NCI-H2081 (cell line): ENCODE measurements at places on chromosomes 1 and 21.

GRCh38 chr1:246216906-246217305 lies 290.2 kb downstream of the SMYD3 start:
- no peak for DNase-seq

DNA sequence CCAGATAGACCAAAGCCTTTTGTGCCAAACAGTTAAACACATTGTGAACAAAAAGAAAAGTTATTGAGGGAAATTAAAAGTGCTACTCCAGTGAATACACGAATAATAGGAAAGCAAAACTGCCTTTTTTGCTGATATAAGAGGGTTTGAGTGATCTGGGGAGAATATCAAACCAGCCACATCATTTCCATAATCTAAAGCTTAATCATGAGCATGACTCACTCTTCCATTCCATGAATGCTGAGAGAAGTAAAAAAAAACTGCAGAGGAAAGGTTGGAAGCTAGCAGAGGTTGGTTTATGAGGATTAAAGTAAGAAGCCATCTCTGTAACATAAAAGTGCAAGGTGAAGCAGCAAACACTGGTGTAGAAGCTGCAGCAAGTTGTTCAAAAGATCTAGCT lies 350.6 kb upstream of the NCAM2 start:
- no peak for DNase-seq

- no peak for DNase-seq
Measured at GRCh38 chr1:87044840-87045239, 130.4 kb downstream of the HS2ST1 start.

DNA sequence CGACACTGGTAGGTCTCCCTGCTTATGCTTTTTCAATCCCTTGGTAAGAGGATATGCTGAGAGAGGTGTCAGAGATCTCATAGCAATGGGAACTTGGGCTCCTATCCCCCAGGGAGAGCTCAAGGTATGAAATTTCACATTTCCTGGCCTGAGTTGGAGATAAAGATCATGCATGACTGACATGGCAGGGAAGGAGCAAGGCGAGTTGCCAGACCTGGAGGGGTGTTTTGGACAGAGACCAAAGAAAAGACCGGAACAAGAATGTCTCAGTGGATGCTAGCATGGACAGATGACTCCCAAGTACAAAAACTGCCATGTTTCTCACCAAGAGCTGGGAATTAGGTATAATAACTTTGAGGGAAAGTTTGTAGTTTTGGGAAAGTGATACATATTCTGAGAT lies 334.1 kb upstream of the B3GALT2 start:
- no peak for DNase-seq

DNA sequence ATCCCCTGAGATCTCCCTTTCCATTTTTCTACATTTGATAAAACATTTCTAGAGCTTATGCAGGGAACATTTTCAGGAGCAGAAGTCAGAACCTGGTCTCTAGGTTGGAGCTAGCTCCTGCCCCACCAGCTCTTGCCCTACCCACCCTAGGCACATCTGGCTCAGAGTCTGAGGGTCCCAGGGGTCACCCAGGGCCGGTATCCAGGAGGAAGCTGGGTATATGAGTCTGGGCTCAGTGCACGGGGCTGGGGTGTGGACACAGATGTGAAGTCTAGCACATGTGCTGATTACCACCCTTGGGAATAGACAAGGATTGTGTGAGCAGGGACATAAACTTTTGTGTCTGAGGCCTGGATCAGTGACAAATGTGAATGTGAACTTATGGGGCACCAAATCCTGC lies 95.4 kb downstream of the MATN1 start:
- no peak for DNase-seq

DNA sequence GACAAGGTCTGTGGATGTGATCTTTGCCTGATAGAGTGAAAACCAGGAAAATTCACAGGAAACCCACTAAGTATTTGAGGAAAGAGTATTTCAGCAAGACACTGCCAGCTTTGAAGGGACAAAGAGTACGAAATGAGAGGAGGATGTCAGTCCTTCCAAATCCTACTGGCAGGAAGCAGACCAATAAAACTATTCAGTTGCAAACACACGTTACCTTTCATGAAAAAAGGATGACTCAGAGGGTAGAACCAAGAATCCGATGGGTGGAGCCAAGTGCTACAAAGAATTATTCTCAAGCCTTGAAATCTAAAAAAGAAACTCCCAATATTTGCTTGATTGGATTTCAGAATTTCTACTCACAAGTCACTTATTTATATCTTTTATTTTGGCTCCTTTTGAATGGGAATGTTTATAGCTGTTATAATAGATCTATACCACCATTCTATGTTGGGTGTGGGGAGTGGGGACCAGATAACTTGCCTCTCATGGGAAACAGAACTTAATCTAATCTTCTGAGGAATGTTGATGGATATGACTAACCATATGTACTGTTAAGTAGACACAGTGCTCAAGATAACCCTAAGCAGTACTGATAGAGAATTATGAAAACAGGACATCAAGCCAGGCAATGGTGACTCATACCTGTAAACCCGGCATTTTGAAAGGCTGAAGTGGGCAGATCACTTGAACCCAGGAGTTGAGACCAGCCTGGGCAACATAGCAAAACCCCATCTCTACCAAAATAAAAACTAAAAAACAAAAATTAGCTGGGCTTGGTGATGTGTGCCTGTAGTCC lies 19.3 kb upstream of the HEATR1 start:
- DNase-seq, result no peak

DNA sequence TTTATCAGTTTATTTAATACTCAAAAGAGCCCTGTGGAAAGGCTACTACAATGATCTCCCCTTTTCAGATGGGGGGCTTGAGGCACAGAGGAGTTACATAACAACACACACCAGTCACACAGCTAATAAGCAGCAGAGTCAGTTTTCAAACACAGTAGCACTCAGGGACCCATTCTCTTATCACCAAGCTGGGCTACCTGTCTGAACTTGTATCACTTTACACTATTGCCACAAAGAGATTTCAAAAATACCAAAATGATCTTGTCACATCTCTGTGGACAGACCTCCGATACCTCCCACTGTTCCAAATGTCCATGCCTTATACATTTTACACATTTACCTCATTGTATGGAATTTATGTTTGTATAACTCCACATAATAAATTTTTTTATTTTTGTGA lies 134.6 kb downstream of the TPR start:
- no peak for DNase-seq

DNA sequence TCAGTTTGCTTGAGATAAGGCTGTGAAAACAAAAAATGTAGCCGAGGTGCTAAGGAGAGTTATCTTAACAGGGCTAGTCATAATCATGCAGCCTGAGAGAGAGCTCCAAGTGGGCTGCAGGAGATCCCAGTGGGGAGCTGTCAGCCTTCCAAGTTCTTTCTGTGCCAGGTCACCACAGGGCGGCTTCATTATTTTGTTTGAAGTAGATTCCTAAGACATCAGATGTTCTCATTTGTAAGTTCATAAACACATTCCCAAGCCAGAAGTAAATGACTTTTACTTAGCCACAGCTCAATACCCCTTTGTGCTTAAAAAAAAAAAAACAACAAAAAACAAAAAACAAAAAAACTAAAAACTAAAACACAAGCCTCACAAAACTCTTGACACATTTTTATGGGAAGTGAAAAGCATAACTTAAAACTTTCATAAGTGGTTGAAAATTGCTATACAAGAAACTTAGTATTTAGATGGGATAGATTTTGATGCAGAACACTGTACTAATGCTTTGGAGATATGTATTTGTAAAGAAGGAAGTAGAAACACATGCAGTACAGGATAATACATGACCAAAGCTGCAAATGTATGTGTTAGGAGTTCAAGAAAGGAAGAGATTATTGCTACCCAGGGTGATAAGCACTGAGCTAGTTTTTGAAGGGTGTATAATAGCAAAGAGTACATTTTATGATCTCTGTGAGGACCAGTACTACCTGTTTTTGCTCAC lies 8.6 kb downstream of the CDC14A start:
- peak; percentile 4 for DNase-seq

DNA sequence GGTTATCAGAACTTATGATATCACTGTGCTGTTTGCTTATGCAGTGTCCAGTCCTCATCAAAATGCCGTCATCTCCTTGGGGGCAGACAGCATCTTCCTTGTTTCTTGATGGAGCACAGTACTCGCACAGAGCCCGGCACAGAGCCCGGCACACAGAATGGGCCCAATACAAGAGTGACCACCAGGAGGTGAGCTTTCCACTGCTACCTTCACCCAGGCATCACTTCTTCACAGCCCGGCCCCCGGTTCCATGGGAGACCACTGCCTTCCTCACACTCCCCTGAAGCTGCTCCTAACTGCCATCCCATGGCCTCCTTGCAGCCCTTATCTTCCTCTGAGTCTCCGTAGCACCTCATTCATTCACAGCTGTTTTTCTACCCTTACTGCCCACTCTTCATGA lies 94.0 kb downstream of the TNR start:
- DNase-seq, result no peak

DNA sequence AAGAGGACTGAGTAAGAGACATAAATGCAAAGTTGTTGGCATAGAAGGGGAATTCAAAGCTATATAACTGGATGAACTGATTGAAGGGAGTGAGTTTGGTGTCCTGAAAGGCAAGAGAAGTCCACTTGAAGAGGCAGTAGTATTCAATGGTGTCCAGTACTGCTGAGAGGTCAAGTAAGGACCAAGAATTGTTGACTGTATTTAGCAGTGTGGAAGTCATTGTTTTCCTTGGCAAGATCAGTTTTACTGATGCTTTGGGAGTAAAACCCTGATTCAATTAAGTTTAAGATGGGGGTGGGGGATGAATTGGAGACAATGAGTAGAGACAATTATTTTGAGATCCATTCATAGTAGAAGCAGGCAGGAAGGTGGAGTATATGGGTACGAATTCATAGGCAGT lies 5.8 kb upstream of the LRRC8D start:
- DNase-seq, result no peak

DNA sequence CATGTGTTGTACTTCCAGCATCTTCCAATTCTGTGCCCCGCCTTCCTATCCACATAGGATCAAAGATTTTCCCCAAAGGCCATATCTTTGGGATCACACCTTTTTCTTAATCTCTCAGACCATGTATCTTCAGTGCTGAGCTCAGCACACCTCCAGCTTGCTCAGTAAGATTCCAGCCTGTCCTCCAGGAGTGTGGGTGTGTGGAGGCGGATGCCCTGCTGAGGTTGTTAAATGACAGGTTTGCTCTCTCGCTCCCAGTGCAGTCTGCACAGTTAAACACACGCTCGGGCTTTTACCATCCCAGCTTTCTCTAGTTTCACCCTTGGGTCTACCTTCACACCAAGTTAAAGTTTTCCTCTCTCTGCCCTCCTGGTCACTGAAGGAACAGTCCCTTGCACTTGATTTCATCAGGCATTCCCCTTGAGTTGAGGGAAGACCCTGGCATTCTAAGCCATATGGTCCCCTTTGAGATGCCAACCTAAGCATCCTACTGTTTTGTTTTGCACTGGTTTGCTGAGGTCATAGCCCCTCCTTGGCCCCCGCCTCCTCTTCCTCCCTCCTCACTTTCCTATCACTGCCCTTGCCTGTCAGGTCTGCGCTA lies 13.7 kb downstream of the MYOG start:
- no peak for DNase-seq

GRCh38 chr1:158932171-158932570 lies 819 bp downstream of the PYHIN1 start:
- DNase-seq, result no peak

- no peak for DNase-seq
Measured at GRCh38 chr1:184757406-184757805, 2.7 kb upstream of the EDEM3 start.

GRCh38 chr1:169595764-169596711 lies 9.8 kb upstream of the F5 start:
- DNase-seq, result no peak

- DNase-seq, result no peak
Measured at GRCh38 chr1:115656461-115657077, 14.8 kb downstream of the VANGL1 start.

DNA sequence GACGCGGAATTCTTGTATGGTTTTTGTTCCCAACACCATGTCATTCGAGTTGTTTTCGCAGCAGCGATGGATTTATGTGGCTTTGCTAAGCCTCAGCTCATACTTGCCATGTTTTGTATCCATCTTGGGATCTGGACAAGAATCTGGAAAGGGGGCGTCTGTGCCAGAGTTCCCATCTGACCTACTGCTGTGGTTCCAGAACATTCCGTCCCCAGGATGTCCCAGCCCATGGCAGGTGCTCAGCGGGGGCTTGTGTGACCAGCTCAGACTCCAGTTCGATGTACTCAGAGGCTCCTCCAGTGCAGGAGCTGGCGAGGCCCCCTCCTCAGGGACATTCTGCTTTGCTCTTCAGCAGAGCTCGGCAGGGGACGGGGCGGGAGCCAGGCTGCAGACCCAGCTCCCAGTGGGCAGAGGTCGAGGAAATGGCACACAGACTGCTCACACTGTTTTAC lies 24.0 kb upstream of the ADARB1 start:
- no peak for DNase-seq

- no peak for DNase-seq
Measured at GRCh38 chr1:82152356-82153271, 351.9 kb downstream of the ADGRL2 start.

DNA sequence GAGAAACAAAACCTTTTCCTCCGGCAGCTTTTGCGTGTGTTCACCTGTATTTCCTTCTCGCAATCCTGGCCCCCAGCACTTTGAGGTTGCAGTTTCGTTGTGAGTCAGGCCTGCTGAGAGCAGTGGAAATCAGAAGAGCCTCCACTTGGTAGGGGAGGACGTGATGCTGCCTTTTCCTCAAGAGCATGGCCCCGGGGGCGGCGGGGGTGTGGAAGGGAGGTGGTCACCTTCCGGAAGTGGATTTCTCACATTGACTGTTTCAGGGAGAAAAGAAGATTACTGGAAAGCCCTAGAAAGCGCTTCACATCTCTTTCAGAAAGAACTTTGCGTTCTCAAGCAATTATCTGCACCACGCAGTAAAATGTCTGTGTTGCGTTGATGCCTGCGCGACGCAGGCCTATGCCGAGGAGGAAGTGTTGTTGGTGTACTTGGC lies 12.2 kb upstream of the IL10 start:
- DNase-seq, result no peak

DNA sequence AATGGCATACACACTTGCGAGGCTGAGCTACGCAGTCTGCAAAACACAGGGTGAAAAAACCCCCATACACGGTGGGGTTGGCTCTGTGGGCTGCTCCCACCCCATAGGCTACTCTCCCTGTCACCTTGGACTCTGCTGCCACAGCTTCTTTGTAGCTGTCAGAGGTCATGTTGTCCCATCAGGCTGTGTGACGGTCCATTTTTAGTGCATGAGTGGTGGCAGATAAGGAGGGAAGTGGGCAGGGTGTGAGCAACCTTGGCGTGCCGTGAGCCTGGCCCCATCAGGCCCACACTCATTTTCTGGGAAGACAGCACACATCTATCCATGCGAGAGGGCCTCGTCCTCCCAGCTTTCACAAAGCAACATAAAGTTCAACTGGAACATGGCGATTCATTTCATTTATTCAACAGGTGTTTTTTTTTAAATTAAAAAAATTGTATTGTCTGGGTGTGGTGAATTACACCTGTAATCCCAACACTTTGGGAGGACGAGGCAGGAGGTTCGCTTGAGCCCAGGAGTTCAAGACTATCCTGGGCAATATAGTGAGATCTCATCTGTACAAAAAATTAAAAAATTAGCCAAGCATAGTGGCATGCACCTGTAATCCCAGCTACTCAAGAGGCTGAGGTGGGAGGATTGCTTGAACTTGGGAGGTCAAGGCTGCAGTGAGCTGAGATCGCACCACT lies 9.5 kb downstream of the GPR137B start:
- DNase-seq, result no peak

GRCh38 chr1:4527819-4528218 lies 126.6 kb upstream of the AJAP1 start:
- DNase-seq, result no peak
